ENCODE measurements at places on chromosomes 3 and 15.
A peak's percentile ranks its signal among the peaks of the same experiment; 100 is the strongest.

- DNase-seq: no peak
Measured at GRCh38 chr3:40864146-40864782, 335.0 kb upstream of the CTNNB1 start.

GRCh38 chr3:177665122-177665808, 468.0 kb upstream of the TBL1XR1 start:
- no peak for DNase-seq

DNA sequence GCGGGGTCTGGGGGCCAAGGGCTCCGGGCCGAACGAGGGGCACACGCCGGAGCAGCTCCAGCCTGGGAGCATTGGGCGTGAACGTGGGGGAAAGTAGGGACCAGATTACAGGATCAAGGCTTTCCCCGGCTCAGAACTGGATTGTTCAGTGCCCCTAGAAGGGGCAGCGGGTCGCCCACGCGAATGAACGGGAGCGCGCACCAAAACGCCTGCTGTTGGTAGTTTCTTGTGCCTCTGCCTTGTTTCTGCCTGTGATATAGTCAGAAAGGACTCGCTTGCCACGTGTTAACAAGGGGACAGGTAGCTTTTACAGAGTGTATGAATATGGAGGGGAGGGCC, 1.1 kb downstream of the CASR start:
- no peak for DNase-seq

- DNase-seq: no peak
Measured at GRCh38 chr3:5888851-5889250, 701.3 kb downstream of the EDEM1 start.

DNA sequence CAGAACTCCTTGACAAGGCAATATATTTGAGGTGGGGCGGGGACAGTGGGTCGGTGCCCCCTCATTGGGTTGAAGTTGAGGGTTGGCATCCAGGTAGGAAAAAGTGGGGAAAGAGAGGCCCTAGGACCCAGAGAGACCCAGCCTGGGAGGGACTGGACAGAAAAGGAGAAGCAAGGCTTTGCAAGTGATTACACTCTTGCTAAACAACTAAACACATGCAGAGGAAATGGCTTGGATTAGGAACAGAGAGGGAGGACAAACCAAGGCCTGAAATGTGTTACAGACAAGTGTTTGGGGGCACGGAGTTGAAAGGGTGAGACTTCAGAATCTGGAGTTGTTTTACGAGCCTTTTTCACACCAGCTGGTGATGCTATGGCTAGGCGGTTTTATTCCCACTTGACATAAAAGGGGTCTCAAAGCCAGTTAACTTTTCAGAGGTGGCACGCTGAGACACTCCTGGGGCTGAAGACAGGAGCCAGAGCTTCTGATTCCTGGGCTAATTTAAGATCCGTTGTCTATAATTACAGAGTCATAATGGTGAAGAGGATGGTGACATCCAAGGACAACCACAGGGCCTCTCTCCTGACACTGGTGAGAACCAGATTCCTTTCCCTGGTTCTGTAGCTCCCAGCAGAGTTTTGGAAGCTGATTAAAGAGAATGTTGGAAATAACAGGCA, 7.7 kb upstream of the KCTD6 start:
- no peak for DNase-seq

DNA sequence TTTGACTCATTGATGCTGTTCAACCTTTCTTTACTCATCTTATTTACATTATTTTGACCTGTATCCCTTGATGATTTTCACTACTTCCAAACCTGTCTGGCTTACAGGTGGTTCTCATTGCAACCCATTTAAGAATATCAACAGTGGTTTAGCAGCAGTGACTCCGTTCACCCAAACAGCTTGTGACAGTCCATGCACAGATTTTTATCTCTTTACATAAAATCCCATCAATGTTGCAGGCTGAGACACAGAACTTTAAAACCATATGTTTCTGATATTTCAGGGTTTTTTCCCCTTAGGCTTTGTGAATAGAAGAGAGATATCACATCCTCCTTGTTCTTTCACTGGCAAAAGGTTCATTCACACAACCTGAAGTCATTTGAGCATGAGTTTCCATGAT, 149.1 kb upstream of the CDIN1 start:
- no peak for DNase-seq

DNA sequence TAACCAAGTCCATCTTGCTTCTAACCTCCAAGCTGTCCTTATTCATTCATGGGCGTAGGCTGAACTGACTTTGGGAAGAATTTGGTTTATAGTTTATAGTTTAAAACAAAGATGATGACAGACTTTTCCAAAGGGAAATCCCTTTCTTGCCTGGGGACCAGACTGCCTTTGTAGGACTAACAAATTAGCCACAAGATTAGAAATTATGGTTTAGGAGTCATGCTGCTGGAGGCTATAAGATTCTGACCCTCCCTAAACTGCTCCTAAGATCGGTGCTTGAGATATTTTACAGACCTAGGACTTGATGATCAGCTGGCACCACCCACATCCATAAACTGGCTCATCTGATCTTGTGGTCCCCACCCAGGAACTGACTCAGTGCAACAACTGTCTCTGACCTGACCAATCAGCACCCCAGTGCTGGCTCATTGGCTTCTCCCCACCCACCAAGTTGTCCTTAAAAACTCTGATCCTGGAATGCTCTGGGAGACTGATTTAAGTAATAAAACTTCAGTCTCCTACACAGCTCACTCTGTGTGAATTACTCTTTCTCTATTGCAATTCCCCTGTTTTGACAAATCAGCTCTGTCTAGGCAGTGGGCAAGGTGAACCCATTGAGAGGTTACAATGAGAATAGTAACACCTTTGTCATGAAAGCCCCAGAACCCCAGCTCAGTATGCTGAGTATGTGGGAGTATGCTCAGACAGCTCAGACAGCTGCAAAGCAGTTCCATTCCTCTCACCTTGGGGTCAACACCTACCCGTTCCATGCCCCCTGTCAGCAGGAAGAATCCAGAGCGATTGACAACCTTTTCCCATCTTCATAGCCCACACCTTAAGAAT, 51.6 kb upstream of the C15orf39 start:
- DNase-seq: no peak

DNA sequence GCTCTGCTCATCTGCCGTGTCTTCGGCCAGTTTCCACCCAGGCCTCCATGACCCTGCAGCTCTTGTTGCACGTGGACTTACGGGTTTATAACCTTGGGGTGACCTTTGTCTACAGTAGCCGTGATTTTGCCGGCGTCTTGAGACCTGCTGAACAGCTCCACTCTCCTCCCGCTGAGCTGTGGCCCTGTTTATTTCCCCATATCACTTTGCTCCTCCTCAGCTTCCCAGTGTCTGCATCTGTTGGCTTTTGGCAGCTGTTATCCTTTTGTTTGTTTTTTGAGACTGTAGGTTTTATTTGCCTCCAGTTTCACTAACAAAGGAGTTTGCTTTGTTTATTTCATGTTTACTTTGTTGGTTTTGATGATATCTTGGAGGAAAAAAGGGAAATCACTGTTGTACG, 29.3 kb upstream of the SLC28A1 start:
- DNase-seq: no peak

DNA sequence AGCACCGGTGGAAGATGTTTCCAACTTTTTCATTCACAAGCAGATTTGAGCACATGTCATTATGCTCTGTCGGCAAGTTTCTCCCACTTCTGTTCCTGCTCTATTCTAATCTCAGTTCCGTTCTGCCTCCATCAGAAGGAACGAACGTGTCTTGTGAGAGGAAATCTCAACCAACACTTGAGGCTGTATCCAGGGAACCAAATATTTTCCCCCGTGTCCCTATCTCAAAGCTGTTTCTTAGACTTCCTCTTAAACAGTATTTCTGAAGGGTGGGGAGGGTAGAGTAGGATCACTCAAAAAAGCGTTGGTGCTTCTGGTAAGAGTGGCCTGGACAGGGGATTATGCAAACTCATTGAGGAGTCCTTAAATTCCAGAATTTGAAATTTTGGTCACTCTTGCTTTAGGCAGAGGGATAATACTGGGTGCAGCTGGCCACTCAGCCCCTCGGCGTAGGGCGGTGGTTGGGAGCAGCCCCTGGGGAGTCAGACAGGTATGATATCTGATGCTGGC, 54.9 kb downstream of the FRMD4B start:
- no peak for DNase-seq

DNA sequence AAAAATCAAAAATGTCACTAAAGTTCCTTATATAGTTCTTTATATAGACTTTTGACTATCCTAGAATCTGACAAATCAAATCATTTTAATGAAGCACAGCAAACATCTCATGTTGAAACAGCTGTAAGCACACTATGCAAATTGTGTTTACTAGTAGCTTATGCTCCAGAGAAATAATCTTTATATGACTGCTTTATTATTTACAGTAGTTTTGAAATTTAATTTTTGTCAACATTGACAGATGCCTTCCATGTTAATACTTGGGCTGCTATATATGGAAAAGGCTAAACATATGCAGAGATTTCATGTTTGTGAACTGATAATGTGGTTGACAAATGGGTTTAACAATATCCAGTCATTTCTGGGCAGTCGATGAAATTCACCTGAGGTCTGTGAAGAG, 616.8 kb downstream of the TAFA4 start:
- DNase-seq: no peak

- DNase-seq: no peak
Measured at GRCh38 chr3:34396956-34397355, 598.5 kb downstream of the PDCD6IP start.

GRCh38 chr3:42053476-42053875, 37.7 kb upstream of the TRAK1 start:
- DNase-seq: no peak

DNA sequence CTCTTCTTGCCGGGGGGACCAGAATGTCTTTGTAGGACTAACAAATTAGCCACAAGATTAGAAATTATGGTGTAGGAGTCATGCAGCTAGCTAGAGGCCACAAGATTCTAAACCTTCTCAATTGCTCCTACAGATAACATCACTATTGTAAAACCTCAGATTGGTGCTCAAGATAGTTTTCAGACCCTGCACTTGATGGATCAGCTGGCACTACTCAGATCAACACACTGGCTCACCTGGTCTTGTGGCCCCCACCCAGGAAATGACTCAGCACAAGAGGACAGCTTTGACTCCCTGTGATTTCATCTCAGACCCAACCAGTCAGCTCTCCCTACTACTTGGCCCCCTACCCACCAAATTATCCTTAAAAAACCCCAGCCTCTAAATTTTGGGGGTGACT, 124.1 kb upstream of the RASGRP1 start:
- DNase-seq: peak; percentile 82

GRCh38 chr15:65434201-65434600, 11.5 kb upstream of the IGDCC4 start:
- DNase-seq: no peak

All from stimulated activated CD8-positive, alpha-beta memory T cell treated with anti-CD3 and anti-CD28 coated beads, Interleukin-7, amount 100 ng/mL, for 48 hours (primary cell).